ENCODE measurements at places on chromosomes 3 and 15.

GRCh38 chr15:67853454-67853853 is 13.6 kb upstream of the RNU6-1 start:
- no peak for DNase-seq

DNA sequence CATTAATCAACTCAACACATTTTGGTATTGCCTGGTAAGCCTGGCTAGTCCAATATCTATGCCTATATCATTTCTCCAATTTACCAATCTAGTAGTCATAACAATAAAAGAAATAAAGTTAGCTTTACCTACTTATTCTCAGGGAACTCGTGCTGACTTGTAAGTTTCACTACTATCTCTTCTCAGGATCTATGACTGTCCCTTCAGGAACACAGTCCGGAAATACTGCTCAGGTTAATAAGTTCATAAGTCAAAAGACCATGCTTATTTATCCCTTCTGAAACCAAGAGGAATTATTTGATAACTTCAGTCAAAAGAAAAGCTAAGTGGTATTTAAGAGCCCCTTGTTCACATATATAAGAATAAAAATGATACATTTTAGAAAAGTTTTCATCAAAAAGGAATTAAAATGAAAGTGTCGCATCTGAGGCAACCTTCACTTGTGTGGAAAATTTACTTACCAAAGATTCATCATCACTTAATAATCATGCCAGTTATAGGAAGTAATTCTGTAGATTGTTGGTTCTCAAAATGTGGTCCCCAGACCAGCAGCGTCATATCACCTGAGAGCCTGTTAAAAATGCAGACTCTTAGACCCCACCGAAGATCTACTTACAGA is 15.5 kb upstream of the THRB start:
- DNase-seq: no peak

DNA sequence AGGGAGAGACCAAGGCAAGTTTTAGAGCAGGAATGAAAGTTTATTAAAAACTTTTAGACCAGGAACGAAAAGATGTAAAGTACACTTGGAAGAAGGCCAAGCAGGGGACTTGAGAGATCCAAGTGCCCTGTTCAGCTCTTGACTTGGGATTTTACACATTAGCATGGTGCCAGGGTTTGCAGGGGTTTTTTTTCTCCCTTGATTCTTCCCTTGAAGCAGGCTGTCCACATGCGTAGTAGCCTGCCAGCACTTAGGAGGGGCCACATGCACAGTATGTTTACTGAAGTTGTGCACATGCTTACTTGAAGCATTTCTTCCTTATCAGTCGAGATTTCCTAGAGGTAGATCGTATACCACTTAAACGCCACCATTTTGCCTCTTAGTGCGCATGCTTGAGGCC is 277.5 kb upstream of the AGTR1 start:
- DNase-seq: no peak

- DNase-seq: no peak
Observed at GRCh38 chr3:139301183-139301582, 42.6 kb upstream of the MRPS22 start.

DNA sequence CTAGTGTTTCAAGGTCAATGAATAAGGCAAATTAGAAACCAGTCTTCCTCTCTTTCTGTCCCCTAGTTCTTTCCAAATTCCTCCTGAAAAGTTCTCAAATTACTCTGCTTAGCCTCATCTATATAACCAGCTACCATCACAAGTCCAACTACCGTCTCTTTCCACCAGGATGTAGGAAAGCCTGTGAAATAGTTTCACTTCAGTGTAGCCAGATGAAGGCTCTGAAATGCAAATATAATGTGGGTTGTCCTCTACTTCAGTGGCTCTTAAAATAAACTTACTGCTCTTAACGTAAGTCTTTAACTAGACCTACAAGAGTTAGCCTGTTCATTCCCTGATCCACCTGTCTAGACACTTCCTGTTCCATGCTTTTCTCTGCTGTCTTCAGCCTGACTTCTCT is 827.7 kb downstream of the ROBO1 start:
- no peak for DNase-seq

DNA sequence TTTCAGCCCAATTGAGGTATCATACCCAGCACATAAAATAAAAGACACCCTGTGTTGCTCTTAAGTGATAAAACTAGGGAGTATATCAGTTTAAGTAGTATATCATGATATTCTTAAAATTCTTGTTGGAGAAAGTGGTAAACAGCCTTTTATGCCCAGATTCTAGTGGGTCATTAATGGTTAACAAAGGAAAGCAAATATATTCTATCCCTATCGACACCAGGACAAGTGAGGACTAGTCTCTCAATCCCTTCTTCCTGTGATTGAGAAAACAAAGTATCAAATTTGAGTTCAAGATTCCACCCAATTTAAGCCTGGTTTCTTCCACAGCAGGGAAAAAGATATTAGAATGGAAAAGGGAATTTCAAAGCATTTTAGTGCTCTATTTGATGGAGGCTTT is 142.4 kb upstream of the IL12A start:
- no peak for DNase-seq

GRCh38 chr15:48985516-48985915 is 21.8 kb upstream of the SHC4 start:
- no peak for DNase-seq

GRCh38 chr3:128878556-128879124 is 780 bp upstream of the ACAD9 start:
- DNase-seq: peak; percentile 56

DNA sequence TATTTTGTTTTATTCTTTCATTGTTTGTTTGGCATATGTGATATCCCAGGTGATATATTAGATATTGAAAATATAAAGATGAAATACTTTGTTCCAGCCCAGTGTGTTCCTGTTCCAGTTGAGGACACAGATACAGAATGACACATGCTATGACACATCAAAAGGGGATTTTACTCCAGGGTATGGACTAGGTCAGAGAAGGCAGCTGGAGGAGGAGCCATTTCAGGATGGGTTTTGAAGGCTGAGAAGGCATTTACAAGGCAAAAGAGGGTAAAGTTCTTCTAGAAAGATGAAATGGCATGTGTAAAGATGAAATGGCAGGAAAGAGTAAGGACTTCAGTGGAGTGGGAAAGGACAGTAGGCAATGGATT is 163.8 kb downstream of the ZIC1 start:
- DNase-seq: no peak

- no peak for DNase-seq
Observed at GRCh38 chr3:111951032-111951431, 27.8 kb upstream of the ABHD10 start.

- DNase-seq: no peak
Observed at GRCh38 chr15:36066757-36067156, 512.7 kb upstream of the CDIN1 start.

DNA sequence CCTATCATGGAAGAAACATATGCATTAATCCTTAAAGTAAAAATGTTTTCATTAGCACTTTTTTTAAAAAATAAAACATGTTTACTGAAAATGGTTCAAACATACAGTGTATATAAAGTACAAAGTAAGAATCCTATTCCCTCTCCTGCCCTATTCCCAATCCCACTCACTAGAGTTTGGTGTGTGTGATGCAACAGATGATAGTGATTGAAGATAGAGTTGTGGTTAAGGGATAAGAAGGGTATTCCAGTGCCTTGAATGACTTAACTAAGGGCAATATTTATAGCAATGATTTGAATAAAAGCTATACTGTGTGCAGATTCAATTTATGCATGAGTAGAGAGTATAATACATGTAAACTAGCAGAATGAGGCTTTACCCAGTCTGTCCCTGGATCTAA is 18.1 kb downstream of the ZNF280D start:
- no peak for DNase-seq

GRCh38 chr3:155031186-155031585 is 48.9 kb upstream of the MME start:
- no peak for DNase-seq

DNA sequence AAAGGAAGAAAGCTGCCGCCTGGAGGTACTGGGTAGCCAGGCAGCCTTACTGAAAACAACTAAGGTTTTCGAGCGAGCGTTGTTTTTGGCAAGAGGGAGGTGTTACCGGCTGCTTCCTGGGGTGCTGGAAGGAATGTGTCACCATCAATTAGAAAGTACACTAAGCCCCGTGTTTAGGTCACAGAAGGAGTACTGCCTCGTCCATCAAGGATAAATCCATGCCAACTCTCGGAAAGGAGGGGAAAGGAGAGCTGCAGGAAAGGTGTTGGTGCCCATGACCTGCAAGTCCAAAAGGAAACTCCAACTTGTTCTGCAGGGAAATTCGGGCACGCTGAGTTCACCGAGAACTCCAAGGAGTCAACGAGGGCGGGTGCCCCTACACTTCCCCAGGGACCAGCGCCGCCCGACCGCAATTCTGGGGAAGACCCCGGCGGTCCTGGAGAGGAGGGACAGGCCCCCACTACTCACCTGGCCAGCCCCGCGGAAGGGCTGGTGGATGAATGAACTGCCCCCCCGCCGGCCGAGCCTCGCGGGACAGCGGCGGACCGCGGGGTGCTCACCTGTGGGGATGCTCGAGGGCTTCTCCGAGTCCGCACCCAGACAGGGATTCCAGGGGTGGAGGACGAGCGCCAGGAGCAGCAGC is 542 bp downstream of the PLOD2 start:
- DNase-seq: peak; percentile 92

DNA sequence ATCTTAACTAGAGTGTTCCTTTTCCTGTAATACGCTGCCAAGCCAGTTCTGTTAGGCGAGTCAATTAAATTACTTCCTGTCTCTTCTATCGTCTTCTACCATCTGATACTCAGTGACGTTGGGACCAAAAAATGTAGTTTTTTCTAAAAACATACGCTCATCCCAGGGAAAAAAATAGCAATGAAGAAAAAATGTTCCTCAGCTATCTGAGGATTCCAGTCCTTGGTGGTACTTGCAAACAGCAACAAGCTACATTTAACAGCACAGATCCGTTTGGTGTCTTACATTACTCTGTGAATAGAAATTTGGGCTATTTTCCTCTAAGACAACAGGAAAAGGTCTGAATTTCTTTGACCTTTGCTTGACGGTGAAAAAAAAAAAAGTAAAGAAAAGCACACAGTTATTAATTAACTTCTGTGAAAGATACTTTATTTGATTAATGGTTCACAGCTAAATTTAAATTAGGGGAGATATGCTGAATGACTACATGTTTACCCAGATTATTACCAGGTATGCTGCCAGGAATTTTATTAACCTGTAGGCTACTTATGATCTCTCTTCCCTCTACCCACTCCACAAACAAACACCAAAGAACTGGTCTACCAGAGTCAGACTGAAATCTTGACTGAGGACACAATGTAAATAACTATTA is 254.4 kb upstream of the ZPLD1 start:
- no peak for DNase-seq

DNA sequence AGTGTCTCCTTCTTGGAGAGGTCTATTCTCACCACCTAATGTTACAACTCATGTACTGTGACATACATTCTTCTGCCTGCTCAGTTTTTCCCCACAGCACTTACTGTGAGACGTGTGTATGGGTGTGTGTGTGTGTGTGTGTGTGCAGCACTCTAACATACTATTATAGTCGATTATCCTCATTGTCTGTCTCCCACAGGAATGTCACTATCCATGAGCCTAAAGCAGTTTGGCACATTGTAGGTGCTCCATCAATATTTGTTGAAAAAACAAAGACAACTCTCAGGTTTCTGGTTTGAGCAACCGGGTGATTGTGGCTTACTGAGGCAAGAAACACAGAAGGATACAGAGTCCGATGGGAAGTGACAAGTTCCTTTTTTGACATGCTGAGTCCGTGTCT is 8.6 kb upstream of the ZNF148 start:
- DNase-seq: peak; percentile 34

- DNase-seq: peak; percentile 36
Observed at GRCh38 chr3:175664911-175665310, 805.8 kb downstream of the NAALADL2 start.

GRCh38 chr3:147881933-147882332 is 472.8 kb downstream of the ZIC1 start:
- no peak for DNase-seq

DNA sequence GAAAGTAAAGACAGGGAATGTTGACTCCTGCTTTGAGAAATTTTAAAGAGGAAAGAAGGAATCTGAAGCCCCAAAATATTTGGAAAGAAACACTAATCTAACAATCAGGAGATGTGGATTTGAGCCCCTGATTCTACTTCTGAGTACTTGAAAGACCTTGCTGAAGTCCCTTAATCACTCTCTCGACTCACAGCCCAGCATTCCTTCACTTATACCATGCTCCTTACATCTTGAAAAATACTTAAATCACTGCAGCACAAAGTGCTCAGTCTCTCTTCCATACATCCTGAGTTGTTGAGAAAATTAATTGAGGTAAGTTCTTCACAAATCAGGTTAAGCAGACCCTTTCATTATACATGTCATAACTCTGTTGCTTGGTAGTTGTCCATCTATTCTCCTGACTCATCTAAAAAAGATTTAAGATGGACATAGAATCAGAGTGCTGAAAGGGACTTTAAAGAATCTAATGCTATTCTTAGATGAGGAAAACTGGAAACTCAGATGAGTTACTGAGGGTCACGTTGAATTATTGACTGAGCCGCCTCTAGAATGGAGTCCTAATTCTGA is 72.8 kb upstream of the THSD4 start:
- DNase-seq: no peak

- DNase-seq: no peak
Observed at GRCh38 chr3:155991212-155991611, 120.8 kb downstream of the GMPS start.

DNA sequence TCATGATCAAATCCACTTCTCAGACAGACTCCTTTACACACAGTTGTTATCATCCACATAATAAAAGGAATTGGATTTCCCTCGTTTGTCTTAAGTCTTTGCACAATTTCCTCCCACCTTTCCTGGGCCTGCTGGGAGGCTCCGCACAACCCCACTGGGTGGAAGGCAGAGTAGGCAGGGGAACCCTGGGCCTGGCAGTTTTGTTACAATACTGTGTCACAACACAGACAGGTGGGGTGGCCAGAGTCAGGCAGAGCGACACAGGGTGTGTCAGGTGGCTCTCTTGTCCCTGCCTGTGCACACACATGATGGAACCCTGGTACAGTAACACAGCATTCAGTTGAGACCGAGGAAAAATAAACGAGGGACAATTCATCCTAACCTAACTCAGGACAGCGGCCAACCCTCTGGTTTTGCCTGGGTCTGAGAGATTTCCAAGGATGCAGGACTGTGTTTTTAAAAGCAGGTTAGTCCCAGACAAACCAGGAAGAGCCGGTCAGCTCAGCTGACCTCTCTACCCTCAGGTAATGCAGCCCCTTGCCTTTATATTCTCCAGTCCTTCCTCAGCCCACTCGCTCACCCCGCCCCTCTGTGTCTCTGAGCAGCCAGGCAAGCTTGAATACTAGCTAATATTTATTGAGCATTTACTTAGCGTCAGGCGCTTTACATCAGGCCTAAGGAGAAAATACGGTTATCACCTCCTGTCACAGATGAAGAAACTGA is 8.8 kb upstream of the FAM174B start:
- DNase-seq: no peak

GRCh38 chr3:22297436-22297835 is 546.4 kb upstream of the ZNF385D start:
- DNase-seq: no peak

- DNase-seq: peak; percentile 89
Observed at GRCh38 chr3:184513276-184514170, 48.1 kb upstream of the EPHB3 start.

DNA sequence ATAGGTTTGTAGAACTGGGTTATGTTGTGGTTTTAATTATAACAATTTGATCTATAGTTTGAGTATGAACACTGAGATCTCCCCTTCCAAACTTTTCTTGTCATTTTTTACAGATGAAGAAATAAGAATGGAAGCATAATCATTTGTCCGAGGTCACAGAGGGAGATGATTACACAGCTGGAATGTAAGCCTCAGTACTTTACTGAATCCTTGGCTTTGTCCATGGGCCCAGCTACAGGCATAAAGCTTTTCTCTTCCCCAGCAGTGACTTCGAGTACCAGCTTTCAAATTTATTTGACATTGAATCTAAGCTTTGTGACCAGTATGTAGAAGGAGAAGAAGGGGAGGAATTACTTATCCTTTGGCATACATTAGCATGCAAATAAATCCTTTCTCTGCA is 80.9 kb upstream of the DCBLD2 start:
- no peak for DNase-seq
